ENCODE measurements at places on chromosomes 4 and X. TPM values are rescaled to one million over a fixed set of nuclear protein-coding genes. Genes with fewer than 3 reads are reported as not detected.

The CTAG1A gene
- polyA plus RNA-seq, result not detected

The RBMXL3 gene
- not detected for polyA plus RNA-seq

The NDST4 gene
- polyA plus RNA-seq, result not detected

The PPP4R3C gene
- not detected for polyA plus RNA-seq

The PRKG2 gene
- 0.16 TPM for polyA plus RNA-seq

The HTR2C gene
- polyA plus RNA-seq, result not detected

The NSG1 gene
- 0.17 TPM for polyA plus RNA-seq

The IL3RA gene
- polyA plus RNA-seq, result 1.5 TPM

The CPEB2 gene
- 2.8 TPM for polyA plus RNA-seq

The NALF2 gene
- not detected for polyA plus RNA-seq

The EDA gene
- 0.06 TPM for polyA plus RNA-seq

The DGKQ gene
- 3.7 TPM for polyA plus RNA-seq

The LRCH2 gene
- 4.1 TPM for polyA plus RNA-seq

The ADH1A gene
- not detected for polyA plus RNA-seq

The NEXMIF gene
- polyA plus RNA-seq, result under 0.01 TPM

The NRK gene
- polyA plus RNA-seq, result 0.31 TPM

The QRFPR gene
- polyA plus RNA-seq, result not detected

The PHOX2B gene
- polyA plus RNA-seq, result not detected

The ADH7 gene
- polyA plus RNA-seq, result not detected

The CNKSR2 gene
- polyA plus RNA-seq, result 0.32 TPM

The ETDA gene
- not detected for polyA plus RNA-seq

The PDZD11 gene
- polyA plus RNA-seq, result 91.9 TPM

The CXCL11 gene
- not detected for polyA plus RNA-seq

The CAPN6 gene
- not detected for polyA plus RNA-seq

The SRPX2 gene
- 47.3 TPM for polyA plus RNA-seq

The SPATA4 gene
- polyA plus RNA-seq, result 0.07 TPM

The MGST2 gene
- 10.0 TPM for polyA plus RNA-seq

The SPANXA2 gene
- not detected for polyA plus RNA-seq

The ATP7A gene
- 5.2 TPM for polyA plus RNA-seq

The ARL9 gene
- 0.23 TPM for polyA plus RNA-seq

The TLR2 gene
- 0.05 TPM for polyA plus RNA-seq

The IL2RG gene
- polyA plus RNA-seq, result not detected

The IBSP gene
- not detected for polyA plus RNA-seq

The GPC4 gene
- polyA plus RNA-seq, result 0.23 TPM

The RHOXF2B gene
- not detected for polyA plus RNA-seq

The HSFX1 gene
- polyA plus RNA-seq, result 0.12 TPM

The AREG gene
- polyA plus RNA-seq, result 0.07 TPM

The MAGEA2B gene
- not detected for polyA plus RNA-seq

The RBM47 gene
- polyA plus RNA-seq, result 0.52 TPM

The GEMIN8 gene
- polyA plus RNA-seq, result 21.5 TPM

The JAKMIP1 gene
- polyA plus RNA-seq, result not detected

The CT83 gene
- not detected for polyA plus RNA-seq

The CENPVL2 gene
- not detected for polyA plus RNA-seq

The ART3 gene
- not detected for polyA plus RNA-seq

The ZNF141 gene
- polyA plus RNA-seq, result 3.2 TPM

The AMMECR1 gene
- 7.3 TPM for polyA plus RNA-seq

The GLOD5 gene
- not detected for polyA plus RNA-seq

The MAML3 gene
- 1.9 TPM for polyA plus RNA-seq

The PHF8 gene
- polyA plus RNA-seq, result 11.2 TPM

The SULT1B1 gene
- polyA plus RNA-seq, result not detected

The SPACA5 gene
- polyA plus RNA-seq, result not detected

The WWC2 gene
- polyA plus RNA-seq, result 36.8 TPM

The SPANXB1 gene
- polyA plus RNA-seq, result not detected

The SERTM2 gene
- polyA plus RNA-seq, result not detected

The DDX53 gene
- polyA plus RNA-seq, result not detected

The SPACA5B gene
- polyA plus RNA-seq, result not detected
